ENCODE measurements at places on chromosomes 5 and 9.

- no peak for DNase-seq
Observed at GRCh38 chr5:157915638-157916037, 56.7 kb upstream of the CLINT1 start.

GRCh38 chr9:6930827-6931226 is 173.1 kb downstream of the KDM4C start:
- DNase-seq: no peak

- DNase-seq: no peak
Observed at GRCh38 chr5:90598293-90598692, 39.7 kb downstream of the ADGRV1 start.

- no peak for DNase-seq
Observed at GRCh38 chr5:11121885-11122284, 360.9 kb upstream of the DAP start.

DNA sequence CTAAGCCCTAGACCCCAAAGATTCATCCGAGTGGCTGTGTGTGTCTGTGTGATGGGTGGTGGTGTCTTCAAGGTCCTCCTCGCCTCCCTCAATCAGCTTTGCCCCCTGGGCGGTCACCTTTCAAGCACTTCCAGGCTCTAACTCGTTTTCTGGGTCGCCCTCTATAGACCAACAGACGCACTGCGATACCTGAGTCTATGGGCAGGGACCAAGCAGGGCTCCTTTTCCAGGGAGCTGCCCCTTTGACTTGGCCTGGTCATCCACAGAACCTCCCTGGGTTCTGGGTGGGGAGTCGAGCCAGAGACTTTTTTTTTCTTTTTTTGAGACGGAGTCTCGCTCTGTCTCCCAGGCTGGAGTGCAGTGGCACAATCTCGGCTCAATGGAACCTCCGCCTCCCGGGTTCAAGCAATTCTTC is 1.1 kb downstream of the SLC27A4 start:
- peak; percentile 23 for DNase-seq

DNA sequence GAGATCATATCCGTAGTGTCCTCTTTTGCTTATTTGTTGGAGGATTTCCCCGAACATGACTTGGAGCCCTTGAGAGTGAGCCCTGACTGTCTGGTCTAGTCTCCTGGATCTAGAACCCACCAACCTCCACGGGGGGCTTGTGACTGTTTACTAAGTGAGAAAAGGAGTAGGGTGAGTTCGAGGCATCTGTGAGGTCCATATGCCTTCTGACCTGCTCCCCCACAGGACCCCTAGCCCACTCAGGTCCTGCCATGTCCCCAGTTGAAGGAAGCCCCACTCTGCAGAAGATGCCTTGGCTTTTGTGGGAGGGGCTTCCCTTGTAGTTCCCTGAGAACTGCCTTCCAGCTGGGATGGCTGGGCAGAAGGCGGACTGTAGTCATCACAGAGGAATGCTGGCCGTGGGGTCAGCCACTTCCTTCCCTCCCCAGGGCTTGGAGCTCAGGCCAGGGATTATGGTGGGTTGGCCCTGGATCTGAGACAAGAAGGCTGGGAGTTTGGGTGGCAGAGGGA is 7.0 kb upstream of the IRF1 start:
- no peak for DNase-seq

GRCh38 chr9:131511416-131511815 is 8.7 kb downstream of the POMT1 start:
- DNase-seq: no peak

GRCh38 chr9:107624234-107624948 is 134.8 kb upstream of the KLF4 start:
- no peak for DNase-seq

- DNase-seq: no peak
Observed at GRCh38 chr9:92429836-92430235, 5.6 kb upstream of the OMD start.

GRCh38 chr5:81726297-81726696 is 24.6 kb downstream of the SSBP2 start:
- DNase-seq: no peak

DNA sequence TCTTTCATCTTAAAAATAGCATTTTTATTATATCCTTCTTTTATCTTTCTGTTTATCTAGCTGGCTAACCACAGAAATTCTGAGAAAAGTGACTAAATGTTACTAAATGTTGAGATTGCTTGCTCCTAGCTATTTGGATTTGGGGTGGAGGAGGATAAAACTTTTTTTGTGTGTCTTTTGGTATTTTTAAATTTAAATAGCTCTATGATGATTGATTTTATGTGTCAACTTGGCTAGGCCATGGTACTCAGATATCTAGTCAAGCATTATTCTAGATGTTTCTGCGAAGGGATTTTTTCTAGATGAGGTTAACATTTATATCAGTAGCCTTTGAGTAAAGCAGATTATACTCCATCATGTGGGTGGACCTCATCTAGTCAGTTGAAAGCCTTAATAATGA is 75.0 kb downstream of the GCNT1 start:
- DNase-seq: no peak

DNA sequence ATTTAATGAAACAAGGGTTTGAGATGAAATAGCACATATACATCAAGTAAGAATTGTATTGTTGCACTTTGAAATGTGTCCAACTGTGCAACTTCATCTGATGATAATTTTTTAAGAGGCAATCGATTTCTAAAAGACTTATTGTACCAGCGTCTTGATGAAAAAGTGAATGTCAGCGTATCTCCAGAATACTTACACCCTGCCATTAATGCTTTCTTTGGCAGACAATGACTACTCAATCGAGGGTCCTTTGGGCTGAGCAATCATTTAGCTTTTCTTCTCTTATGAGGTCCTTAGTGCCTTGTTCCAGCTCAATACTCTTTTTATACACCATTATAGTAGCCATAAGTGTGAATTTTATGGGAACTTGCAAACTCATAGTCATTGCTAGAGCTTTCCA is 4.7 kb downstream of the TLE1 start:
- no peak for DNase-seq

- DNase-seq: no peak
Observed at GRCh38 chr5:158609333-158610050, 490.2 kb downstream of the EBF1 start.

DNA sequence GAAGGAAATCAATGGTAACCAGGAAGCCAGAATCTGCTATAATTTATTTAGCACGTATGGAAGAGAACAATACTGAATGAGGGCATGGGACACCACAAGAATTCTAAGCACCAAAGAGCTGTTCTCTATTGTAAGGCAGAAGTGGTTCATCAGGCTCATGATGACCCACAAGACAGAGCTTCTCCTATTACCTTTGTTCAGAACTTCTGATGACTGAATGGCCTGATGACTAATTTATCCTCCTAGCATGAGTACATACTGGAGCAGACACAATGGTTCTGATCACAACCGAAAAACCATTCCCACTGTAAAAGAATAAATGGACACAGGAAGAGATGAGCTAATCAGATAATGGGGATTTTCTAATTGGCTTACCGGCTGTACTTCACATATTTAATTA is 329.8 kb upstream of the PDE4D start:
- no peak for DNase-seq

DNA sequence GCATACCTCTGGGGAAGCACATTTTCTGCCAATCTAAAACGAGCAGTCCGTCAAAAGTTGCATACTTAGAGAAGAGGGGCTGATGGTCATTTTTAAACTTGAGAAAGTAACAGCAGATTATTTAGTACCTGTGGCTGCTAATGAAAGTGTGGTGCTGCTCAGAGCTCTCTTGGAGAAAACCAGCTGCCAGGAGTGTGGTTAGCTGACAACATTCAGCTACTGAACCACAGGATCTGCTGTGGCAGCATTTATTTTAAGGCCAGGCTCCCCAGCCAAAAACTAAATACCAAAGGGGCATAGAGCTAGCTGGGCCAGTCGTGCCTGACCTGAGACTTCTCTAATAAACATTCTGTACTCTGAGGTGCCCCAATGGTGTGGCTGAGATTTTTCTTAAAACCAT is 203.6 kb downstream of the EDIL3 start:
- no peak for DNase-seq

GRCh38 chr5:149284501-149284900 is 12.8 kb downstream of the AFAP1L1 start:
- DNase-seq: no peak

GRCh38 chr5:751496-751895 is 33.0 kb downstream of the ZDHHC11B start:
- no peak for DNase-seq

- DNase-seq: no peak
Observed at GRCh38 chr5:125014202-125014601, 267.8 kb upstream of the ZNF608 start.

DNA sequence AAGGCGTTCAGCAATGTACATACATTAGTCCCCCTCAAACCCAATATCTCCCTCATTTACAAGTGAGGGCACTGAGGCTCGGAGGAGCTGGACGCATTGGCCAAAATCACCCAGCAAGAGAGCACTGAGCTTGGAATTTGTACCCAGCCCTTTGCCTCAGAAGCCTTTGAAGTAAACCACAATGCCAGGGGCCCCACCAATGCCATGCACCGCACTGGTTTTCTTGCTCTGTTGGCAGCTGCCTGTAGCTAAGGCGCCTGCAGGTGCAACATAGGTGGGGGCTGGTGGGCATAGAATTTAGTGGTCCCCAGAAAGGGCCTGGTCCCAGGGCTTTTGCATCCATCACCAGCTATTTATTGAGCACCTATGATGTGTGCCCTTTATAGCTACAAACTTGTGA is 37.3 kb upstream of the FUBP3 start:
- DNase-seq: no peak

GRCh38 chr5:10861423-10861790 is 100.4 kb upstream of the DAP start:
- DNase-seq: no peak

DNA sequence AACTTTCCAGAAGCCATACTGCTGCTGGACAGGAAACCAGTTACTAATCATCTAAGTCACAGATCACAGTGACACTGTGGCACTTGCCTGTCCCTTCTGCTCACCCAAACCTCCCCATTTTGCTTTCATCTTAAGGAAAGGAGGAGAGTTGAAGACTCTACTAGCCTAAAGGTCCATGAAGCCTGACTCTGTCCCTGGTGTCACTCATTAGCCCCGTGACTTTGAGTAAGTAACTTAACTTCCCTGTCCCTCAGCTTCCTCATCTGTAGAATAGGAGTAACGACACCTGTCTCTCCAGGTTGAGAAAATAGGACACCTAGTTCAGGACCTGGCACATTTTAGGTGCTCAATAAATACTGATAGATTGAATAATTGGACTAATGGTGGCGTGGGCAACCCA is 536 bp upstream of the SLC6A7 start:
- no peak for DNase-seq

GRCh38 chr9:16964228-16964627 is 93.8 kb upstream of the BNC2 start:
- DNase-seq: no peak

GRCh38 chr9:72333709-72334108 is 31.3 kb downstream of the ZFAND5 start:
- DNase-seq: no peak

DNA sequence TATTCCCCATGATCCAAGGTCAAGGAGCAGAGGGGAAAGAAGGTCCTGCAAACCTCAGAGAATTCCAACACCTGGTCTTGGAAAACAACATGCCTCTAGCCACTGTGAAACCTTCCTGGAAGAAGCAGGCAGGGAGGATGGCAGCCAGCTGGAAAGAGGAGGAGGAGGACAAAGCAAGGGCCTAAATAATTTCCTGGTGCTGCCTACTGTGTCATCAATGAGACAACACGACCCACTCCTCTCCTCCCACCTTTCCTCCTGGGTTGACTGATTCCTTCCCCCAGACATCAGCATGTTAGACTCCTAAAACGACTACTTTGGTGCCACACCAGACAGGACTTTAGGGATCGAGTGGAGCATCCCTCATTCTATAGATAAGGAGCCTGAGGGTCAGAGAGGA is 78.8 kb downstream of the KLHL3 start:
- no peak for DNase-seq

DNA sequence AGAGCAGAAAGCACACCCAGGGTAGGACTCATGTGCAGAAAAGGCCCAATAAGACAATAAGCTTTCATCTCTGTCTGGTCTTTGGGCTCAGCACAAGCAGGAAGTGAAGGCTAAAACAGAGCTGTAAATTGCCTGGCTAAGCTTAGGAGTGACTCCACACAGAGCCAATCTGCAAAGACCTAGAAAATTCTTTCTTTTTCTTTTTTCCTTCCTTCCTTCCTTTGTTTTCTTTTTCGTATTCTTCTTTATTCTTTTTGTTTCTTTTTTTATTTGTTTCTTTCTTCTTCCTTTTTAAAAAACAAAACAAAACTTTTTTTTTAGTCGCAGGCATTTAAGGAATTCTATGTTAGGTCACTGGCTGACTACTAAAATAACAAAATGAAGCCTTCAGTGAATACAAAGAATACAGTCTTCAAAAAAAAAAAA is 12.2 kb downstream of the SLC35A4 start:
- DNase-seq: no peak

DNA sequence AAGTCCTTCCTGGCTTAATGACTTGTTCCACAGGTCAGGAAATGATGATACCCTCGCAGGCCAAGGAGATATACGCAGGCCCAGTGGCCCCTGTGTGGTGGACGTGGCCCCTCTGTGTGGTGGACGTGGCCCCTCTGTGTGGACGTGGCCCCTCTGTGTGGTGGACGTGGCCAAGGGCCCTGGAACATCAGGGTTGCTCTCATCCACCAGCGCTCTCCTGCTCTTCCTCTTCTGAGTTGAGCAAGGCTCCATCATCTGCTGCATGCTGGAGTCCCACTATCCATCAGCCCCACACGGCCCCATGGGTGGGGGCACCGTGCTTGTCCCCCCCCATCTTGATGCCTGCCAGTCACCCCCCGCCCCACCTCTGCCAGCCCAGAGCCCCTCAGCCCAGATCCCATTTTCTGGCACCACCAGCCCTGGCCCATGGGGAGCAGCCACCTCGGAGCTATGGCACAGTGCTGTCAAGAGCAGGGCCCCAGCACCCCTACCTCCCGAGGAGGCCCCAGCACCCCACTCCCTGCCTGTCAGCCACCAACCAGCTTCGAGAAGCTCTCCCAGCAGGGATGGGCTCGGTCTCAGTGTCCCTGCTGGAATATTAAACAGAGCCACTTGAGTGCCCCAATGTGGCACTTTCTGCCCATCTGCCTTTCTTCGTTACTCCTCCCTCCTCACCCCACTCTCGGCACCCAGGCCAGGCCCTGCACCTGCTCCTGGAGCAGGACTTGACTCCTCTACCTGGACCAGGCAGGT is 8.1 kb downstream of the LRRC14B start:
- no peak for DNase-seq
